ENCODE measurements at places on chromosomes 3 and 15.

DNA sequence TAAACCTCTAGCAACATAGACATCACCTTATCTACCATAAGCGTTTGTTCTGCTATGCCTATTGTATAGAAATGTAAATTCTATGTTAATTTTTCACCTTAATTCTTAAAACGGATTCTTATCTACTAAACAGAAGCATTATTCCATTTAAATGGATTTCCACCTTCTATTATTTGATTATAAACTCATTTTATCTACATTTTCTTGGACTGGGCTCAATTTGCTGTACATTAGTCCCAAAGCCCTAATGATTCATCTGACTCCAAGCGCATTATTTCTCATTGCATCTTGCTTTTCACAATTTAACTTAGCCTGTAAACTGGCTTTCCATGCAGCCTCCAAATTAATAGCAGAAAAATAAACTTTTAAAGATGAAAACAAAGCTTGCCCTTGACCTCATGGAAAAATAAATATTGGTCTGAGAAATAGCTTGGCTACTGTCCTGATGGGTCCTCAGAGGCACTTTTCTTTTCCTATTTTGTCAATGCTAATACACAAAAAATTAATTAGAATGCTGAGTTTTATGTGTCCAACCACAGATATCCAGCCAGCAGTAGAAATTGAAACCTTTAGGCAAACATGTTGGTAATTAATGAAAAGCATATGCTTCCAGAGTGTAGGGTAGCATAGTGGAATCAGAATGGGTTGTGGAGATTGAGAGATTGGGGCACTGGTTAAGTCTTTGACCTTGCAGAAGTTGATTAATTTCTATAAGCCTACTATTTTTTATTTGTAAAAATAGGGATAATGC is 81.4 kb upstream of the CFAP20DC start:
- DNase-seq = no peak

- no peak for DNase-seq
Measured at GRCh38 chr3:188262488-188262887, 108.5 kb downstream of the LPP start.

DNA sequence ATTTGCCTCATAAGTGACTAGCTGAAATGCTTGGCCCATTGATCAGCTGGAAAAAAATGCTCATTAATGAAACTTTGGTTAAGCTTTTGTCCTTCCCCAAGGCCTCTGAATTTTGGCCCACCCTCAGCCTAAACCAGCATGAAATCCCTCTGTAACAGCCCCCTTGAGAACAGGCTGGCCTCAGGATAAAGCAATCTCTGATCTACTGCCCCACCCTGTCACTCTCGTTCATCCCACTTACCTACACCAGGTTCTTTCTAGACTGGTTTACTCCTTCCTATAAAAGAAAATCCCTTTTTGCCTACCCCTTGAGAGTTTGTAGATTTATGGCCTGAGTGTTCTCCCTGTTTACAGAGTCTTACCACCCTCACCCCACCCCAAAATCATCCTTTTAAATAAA is 3.4 kb upstream of the AEN start:
- no peak for DNase-seq

GRCh38 chr15:44340410-44340809 is 51.9 kb downstream of the GOLM2 start:
- no peak for DNase-seq

DNA sequence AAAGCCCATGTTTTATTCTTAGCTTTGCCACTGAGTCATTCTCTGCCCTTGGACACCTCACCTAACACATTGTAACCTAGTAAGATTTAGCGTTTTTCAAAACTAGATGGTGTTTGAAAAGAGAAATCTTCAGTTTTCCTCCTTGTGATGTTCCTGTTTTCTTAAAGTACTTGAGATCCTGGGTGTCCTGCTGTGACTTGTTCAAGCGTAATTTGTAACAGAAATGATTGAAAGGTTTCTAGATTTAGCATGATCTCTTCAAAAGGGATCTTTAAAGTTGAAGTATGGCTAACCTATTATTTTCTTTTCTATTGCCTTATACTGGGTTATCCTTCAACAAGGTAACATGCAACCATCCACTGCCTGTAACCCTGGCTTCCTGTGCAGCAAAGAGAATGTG is 32.6 kb upstream of the SPATA16 start:
- DNase-seq = no peak

GRCh38 chr15:52495125-52495524 is 33.6 kb downstream of the MYO5A start:
- no peak for DNase-seq

- DNase-seq = no peak
Measured at GRCh38 chr3:178003756-178004155, 532.5 kb upstream of the KCNMB2 start.

- no peak for DNase-seq
Measured at GRCh38 chr3:71395927-71396695, 187.4 kb downstream of the FOXP1 start.

GRCh38 chr3:186368717-186369116 is 6.7 kb upstream of the DGKG start:
- DNase-seq = no peak

DNA sequence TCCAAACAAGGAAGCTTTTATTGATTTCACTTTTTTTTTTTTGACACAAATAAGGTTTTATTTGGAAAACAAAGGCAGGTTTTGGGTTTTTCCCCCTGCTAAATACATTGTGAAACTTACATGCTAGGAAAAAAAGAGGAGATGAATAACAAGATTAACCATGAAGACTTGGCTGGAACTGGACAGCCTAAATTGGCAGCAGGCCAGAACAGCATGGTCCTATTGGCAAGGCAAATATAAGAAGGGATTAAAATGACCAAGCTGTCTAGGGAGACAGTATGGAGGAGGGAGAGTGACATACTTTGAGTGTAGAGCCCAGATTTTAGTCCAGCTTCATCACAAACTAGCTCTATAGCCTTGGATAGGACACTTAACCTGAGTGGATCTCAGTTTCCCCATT is 63.9 kb upstream of the BBX start:
- no peak for DNase-seq
